ENCODE measurements at places on chromosomes 1 and 21.

- DNase-seq = no peak
Measured at GRCh38 chr1:2501820-2502119, 24.6 kb downstream of the PANK4 start.

- no peak for DNase-seq
Measured at GRCh38 chr1:6961905-6962477, 176.7 kb downstream of the CAMTA1 start.

DNA sequence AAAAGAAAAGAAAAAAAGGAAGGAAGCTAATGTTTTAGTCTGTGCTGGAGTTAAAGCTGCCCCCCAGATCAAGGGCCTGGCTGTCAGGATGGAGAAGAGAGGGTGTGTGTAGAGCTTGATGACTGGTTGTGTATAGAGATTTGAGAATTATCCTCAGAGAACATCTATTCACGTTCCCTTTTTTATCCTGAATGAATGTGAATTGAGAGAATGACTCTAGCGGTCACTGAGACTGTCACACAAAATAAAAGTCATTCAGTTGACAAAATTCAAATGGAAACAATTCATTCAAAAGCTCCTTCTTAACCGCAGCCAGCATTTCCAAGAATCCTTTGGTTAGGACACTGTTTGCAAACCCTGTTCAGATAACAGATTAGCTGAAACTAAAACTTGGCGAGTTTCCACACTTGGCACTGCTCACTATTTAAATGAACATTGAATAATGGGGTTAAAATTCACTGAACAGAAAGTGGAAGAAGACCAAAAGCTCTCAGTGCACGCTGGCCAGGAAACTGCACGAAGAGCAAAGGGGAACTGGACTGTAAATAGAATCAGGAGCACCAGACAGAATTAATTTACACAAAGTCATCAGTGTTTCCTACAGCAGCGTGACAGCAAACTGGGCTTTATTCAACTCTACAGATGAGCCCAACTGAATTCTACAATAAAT, 13.6 kb upstream of the FAM89A start:
- no peak for DNase-seq

- no peak for DNase-seq
Measured at GRCh38 chr1:183872403-183872802, 67.5 kb downstream of the RGL1 start.

DNA sequence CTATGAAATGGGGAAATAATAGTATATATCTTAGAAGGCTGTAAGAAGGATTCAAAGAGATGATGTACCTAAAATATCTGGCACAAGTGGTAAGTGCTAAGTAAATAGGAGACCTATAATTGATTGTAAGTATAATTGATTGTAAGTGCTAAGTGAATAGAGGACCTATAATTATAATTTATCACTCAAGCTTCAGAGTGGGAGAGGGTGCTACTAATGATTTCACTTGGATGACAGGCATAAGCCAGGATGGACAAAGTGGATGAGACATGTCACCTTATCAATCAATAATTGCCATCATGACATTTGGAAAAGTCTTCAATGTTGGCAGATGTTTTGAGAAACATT, 11.2 kb downstream of the RCAN1 start:
- no peak for DNase-seq

GRCh38 chr1:246838118-246838456, 93.7 kb downstream of the AHCTF1 start:
- DNase-seq = no peak

- no peak for DNase-seq
Measured at GRCh38 chr1:162186026-162186374, 116.5 kb downstream of the NOS1AP start.

- no peak for DNase-seq
Measured at GRCh38 chr1:145710291-145711027, 3.3 kb upstream of the PDZK1 start.

DNA sequence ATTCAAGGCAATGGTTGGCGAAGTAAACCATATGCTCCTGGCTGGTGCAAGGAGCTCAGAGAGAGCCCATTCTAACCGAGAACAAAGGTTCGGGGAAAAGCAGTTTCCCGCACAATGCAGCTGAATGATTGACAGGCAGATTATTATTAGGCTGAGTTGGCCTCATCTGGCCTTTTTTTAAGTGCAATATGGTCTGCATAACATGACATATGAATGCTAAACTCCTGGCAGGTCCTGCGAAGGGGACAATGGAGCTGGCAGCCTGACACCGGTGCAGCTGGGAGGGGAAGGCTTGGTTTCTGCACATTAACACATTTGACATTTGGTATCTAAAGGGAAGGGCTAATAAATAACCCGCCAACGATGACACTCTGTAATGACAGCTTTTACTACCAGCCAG, 92.0 kb downstream of the MIS18A start:
- DNase-seq = no peak

GRCh38 chr1:204319462-204319861, 40.3 kb downstream of the PLEKHA6 start:
- DNase-seq = peak; percentile 93

GRCh38 chr21:38773099-38774061, 32.3 kb upstream of the ETS2 start:
- peak; percentile 85 for DNase-seq

DNA sequence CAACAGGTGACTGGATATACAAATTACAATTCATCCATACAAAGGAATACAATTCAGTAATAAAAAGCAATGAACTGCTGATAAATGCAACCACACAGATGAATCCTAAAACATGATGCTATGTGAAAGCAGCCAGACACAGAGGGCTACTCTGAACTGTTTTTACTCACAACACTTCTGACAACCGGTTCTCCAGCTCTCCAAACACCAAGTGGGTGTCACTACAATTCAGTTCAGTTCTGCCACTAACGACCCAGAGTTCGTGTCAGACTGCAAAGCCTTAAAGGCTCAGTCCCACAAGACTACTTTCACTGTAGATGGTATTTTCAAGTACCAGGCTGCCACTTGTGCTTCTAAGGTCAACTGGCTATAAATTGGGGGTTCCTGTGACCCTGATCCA, 119.4 kb downstream of the SLC16A1 start:
- no peak for DNase-seq
